IPS DF 6.9 (cell line): ENCODE measurements at places on chromosomes 6 and 20.

GRCh38 chr6:89786970-89787369 is 32.6 kb downstream of the MDN1 start:
- no peak for DNase-seq

DNA sequence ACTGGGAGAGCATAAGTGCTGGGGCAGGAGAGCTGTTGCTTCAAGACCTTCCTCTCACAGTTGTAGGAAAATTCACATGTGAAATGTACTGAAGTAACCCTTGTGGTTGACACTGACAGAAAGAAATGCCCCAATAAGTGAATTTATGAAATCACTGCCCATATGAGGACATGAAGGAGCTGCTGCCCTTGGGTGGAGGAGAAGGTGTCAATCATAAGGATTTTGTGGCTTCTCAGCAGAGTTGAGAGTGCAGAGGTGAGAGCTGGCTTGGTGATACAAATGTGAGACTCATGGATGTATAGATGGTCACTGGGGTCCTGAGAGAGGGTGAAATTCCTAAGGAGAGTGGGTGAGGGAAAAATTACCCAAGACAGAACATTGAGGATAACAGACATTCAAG is 33.9 kb upstream of the CMTR1 start:
- no peak for DNase-seq

DNA sequence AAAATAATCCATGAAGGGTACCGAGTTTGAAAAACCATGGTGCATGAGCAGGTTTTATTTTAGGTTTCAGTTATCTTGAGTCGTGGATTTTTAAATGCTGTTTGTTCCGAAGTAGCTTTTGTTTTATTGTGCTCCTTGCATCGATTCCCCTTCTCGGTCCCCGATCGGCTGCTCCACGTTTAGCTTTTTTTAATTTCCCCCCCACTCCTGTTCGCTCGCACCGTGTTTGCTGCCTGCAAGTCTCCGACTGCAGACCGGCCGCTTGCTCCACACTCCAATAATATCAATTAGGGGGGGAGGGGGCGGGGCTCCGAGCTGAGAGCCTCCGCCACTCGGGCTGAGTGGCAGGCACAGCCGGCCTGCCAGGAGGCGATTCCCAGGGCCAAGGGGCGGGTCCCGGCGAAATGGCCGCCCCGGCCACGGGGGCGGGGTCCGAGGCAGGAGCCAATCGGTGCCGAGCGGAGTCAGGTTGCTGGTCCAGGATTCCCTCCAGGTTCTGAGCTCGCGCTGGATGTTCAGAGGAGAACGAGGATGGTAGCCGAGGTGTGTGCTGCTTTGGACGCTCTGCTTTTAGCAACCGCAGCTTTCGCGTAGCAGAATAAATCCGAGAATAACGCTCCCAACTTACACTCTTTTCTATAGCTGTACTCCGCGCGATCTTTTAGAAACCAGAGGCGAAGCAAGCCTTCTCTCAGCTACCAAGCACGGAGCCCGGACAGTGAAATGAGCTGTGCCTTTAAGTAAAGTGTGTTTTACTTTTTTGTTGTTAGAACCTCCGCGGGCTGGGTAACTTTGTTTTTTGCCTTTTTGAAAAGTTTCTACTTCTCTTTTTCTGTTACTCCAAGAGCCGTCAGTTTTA is at the start of gene EPHA7:
Gene EPHA7, minus strand, starts transcription at position 256 of the 859 bp plus-strand sequence. Its CDS starts 218 bp downstream, at position 38.
- DNase-seq = peak; percentile 97

GRCh38 chr20:45450097-45450818 is 19.3 kb upstream of the WFDC2 start:
- DNase-seq = no peak

GRCh38 chr6:43469947-43470346 is 7.4 kb upstream of the TJAP1 start:
- DNase-seq = no peak

DNA sequence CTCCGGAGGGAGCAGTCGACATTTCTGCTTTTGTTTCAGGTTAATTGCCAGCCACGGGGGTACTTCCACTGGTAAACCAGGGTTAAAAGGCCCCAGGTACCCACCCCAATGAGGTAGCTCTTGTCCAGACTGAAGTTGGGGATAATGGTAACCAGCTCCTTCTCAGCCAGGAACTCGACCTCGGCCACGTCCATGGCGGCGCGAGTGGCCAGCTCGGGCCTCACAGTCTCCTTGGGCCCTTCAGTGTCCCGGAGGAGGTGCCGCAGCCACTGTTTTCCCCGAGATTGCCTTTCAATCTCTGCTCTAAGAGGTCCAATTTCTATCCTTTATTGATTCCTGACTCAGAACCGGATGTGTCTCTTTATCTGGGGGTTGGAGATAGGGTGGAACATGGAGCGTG is 13.7 kb downstream of the ARHGAP40 start:
- DNase-seq = no peak
